ENCODE measurements at places on chromosomes 5 and 9.

DNA sequence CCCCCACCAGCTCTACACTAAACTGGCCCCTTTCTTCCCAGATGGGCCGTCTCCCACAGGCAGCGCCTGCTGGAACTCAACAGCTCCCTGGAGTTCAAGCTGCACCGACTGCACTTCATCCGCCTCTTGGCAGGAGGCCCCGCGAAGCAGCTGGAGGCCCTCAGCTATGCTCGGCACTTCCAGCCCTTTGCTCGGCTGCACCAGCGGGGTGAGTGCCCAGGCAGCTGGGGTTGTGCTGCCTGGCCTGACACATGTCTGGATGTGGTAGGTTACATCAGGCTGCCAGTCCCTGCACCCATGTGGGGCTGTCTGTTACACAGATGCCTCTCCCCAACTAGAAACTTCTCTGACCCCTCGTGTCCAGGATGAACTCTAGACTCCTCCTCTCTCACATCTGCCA, 9.8 kb downstream of the NHP2 start:
- DNase-seq, result no peak

DNA sequence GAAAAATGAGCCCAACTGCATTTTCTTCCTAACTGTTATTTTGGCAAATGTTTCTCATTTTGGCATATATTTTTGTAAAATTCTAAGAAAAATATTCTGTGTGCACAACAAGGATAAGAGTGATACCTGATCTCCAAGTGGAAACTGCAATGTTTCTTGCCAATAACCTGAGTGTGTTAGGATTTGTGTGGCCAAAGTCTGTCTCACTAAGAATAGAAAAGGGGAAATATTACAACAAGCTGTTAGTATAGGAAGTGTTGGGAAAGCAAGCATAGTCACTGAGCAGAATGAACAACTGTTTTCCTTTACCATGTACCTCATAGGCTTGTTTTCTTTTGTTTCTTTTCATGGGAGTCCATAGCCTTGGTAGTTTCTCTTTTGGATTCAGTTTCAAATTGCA, 624.2 kb downstream of the MTRR start:
- DNase-seq, result no peak

DNA sequence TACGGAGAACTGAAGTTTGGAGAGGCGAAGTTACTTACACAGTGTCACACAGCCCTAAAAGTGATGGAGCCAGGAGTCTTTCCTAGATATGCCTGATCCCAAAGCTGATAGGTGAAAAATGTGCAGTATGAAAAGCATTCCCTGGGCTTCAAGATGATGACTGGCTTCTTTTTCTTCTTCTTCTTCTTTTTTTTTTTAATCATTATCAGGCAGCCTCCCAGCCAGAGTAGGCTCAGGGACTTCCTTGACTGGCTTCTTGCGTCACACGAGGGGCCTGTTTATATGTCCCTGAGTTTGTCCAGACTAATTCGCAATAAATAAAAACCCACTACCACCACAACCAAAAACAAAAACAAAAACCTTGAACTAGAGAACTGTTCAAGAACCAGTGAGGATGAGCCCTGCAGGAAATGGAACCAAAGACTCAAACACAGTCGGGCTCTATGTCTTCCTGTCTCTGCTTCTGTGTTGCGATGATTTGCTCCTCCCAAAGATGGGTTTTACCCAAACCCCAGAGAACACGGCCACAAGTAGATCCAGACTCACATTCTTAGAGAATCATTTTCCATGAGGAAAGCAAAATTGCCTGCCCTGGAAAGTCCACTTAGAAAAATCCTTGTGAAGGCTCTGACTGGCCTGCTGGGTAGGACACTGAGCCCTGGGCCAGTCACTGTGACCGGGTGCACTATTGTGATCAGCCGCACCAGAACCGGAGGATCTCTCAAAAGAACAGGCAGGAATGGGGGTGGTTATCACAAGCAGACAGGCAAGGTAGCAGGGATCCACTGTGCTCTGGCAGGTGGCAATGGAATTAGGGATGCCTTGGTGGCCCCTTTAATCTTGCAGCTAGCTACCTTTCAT, 38.0 kb upstream of the ADAM19 start:
- no peak for DNase-seq

- no peak for DNase-seq
Observed at GRCh38 chr5:73230264-73231245, 57.6 kb downstream of the TMEM174 start.

DNA sequence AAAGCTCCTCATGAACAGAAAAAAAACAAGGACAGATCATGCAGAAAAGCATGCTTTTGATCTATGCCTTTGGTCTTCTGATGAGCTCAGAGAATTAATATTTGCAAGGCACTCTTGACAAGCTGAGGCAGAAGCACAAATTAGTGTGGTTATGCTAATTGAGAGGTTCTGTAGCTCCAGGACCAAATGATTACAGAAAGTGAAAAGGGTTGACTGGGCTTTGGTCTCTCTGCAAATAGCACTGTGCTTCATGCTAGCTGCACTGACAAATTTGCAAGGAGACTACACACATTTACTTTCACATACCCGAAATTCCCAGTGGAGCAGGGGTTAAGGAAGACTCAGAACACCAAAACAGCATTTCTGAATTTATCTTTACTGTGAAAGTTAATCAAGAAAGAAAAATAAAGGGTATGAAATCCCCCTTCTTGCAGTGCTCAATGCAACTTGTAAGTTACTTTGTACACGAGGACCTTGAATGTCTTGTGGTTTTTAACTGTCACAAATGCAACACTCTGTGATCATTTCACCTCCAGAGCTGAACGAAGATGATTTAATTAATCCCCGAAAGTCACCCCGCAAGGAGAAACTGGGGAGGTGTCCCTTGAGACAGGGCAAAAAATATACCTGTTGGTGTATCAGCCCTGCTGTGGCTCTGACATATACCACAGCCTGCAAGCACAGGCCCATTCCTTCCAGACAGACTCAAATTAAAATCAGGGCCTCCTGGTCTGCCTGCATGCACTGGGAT, 11.9 kb downstream of the RAPGEF1 start:
- DNase-seq, result no peak

- DNase-seq, result no peak
Observed at GRCh38 chr9:32554107-32554506, 1.7 kb upstream of the TOPORS start.

DNA sequence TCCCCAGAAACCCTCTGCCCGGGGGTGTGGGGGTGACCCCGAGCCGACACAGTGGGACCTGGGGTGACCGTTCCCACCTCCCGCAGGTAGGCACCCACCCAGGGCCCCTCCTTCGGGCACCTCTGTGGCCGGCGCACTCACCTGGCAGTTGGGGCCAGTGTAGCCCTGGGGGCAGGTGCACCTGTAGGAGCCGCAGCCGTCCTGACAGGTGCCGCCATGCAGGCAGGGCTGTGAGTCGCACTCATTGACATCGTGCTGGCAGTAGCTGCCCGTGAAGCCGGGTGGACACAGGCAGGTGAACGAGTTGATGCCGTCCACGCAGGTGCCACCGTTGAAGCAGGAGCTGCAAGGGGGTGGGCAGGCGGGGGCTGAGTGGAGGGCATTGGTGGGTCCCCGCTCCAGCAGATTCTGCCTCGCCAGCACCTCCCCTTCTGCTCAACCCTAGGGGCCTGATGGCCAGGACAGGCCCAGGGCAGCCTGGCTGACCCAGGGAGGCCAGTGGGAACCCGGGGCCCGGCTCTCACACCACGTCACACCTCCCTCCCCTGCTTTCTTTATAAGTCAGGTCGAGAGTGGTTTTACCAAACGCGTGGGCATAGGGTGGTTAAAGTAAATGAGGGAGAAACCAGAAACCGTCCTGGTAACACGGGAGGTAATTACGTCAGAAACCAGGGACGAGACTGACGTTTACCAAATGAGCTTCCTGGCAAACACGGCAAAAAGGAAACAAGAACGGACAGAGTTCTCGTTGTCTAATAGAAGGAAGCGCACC, 26.1 kb upstream of the SEC16A start:
- no peak for DNase-seq

DNA sequence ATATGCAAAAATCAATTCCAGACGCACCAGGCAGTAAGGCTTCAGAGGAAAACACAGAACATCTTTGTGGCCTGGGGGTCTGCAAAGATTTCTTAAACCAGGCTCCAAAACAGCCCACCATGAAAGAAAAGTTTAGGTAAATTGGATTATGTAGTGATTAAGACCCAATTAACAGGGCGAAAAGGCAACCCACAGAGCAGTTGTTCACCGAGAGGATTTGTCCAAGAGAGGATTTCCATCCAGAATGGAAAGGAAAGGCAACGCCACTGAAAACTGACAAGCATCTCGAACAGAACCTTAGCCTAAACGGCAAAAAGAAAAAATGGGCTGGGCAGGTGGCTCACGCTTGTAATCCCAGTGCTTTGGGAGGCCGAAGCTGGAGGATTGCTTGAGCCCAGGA, 37.4 kb downstream of the GLT6D1 start:
- no peak for DNase-seq

DNA sequence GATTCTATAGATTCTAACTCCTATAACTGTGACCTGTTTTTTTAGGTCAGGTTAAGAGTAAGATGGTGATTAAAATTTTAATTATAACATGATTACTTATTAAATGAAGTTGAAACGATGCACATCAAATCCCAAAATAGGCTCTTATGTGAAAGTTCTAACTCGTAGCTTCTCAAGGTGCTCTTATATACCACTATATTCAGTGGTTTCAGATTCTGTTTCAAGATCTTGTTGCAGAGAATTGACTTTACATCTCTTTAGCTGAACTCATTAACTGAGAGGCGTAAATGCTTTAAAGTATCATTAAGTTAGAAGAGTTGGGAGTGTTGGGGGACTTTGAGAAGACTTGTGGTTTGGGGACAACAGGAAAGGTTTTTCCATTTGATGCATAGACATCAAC, 1399.8 kb downstream of the PTPRD start:
- no peak for DNase-seq

GRCh38 chr5:27087747-27088146, 49.4 kb upstream of the CDH9 start:
- no peak for DNase-seq

- no peak for DNase-seq
Observed at GRCh38 chr5:178094345-178094744, 19.0 kb upstream of the N4BP3 start.

GRCh38 chr9:26247861-26248260, 569.6 kb upstream of the TUSC1 start:
- no peak for DNase-seq

DNA sequence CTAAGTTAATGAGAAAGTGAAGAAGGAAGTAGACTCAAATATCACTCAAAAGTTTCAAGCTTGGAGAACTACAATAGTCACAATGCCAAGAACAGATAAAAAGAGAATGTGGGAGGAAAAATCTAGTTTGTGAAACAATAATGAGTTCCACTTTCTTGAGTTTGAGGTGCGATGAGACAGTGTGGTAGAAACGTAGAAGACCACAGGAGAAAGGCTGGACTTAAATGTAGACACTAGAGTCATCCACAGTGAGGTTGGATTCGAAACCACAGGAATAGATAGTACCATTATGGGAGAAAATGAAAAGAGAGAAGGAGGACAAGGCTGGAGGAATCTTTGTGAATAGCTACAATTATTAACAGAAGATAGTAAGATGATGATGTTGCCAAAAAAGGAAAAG, 141.1 kb upstream of the LRRTM2 start:
- DNase-seq, result no peak

- DNase-seq, result no peak
Observed at GRCh38 chr5:98588215-98588614, 185.2 kb upstream of the RGMB start.

DNA sequence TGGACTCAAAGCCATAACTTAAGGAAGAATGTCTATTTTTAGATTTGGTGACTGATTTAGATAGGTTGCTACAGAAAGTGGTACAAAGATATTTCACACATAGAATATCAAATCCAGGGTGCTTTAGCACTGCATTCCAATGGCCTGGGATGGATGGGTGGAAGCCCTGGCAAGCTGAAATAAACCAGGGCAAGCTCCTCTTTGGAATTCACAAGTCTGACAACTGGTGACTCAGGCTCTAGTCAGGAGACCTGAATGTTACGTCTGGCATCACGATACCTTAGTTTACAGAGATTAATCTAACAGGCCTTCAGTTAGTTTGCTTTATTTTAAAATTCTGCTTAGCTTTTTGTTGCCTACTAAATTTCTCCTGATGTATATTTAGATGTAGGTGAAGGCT, 144.0 kb downstream of the TMC1 start:
- no peak for DNase-seq

GRCh38 chr5:80246995-80247729, 8.7 kb downstream of the SERINC5 start:
- no peak for DNase-seq

DNA sequence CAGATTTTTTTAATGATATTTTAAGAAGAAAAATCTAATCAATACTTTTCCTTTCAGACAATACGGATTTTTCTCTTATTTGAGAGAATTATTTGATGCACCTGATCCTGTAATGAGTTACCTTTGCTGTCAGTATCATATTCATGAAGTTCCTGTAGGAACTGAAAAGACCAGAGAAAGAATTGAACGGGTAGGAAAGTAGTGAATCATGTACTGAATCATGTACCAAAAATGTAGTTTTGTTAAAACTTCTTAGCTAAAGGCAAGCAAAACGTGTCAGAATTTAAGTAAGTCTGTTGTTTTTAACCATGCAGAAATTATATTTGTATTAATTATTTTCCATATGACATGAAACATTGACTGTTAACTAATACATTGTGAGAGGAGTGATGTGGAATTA, 56.6 kb downstream of the SMC5 start:
- DNase-seq, result no peak

GRCh38 chr5:157511651-157512644, 51.9 kb downstream of the NIPAL4 start:
- DNase-seq, result no peak

DNA sequence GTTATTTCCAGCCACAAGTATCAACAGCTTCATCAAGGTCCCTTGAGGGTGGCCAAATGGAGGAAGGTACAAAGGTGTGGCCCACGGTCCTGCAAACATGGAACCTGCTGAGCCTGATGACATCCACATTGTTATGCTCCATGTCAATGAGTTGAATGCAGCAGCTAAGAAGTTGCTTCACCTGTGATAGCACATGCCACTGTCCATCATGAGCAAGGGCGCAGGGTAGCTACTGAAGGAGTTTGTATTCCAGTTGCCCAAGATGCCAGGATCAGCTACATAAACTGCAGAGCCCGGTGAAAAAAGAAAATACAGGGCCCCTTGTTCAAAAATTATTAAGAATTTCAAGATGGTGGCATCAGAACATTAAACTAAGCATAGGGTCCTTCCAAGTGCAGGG, 24.2 kb downstream of the LSM11 start:
- no peak for DNase-seq

- no peak for DNase-seq
Observed at GRCh38 chr9:89992326-89993198, 387.8 kb downstream of the GADD45G start.

DNA sequence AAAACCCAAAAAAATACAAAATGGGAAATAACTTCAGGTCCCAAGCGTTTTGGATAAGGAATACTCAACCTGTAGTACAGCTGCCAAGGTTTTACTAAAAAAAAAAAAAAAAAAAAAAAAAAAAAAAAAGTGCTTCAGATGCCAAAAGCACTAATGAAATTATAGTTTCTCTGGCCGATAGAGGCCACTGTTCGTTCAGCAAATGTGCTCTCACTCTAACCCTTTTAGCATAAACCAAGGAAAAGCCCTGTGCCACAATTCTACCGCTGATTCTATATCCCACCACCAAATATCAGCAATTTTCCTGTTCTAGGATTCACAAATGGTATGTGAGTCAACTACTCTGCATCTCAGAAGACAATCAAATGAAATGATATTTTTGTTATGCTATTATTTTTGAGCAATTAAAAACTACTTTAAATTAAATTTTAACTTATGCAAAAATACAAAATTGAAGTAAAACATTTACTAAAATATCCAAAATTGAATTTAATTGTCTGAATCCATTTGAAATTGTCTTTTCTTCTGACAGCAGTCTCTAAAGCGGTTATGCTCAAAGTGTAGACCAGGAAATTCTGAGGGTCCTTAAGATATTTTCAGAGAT, 79.8 kb downstream of the RICTOR start:
- DNase-seq, result no peak

All from GM12891 (cell line).